ENCODE measurements at places on chromosomes 2 and 18. TPM values are rescaled to one million over a fixed set of nuclear protein-coding genes. Genes with fewer than 3 reads are reported as not detected.
A peak's percentile ranks its signal among the peaks of the same experiment; 100 is the strongest.

PLGLB2 gene
- not detected for total RNA-seq

GRCh38 chr2:183723278-183723677, 599.0 kb downstream of the NUP35 start:
- DNase-seq, result no peak

GRCh38 chr18:48123941-48124340, 193.5 kb upstream of the SMAD2 start:
- DNase-seq, result no peak

DNA sequence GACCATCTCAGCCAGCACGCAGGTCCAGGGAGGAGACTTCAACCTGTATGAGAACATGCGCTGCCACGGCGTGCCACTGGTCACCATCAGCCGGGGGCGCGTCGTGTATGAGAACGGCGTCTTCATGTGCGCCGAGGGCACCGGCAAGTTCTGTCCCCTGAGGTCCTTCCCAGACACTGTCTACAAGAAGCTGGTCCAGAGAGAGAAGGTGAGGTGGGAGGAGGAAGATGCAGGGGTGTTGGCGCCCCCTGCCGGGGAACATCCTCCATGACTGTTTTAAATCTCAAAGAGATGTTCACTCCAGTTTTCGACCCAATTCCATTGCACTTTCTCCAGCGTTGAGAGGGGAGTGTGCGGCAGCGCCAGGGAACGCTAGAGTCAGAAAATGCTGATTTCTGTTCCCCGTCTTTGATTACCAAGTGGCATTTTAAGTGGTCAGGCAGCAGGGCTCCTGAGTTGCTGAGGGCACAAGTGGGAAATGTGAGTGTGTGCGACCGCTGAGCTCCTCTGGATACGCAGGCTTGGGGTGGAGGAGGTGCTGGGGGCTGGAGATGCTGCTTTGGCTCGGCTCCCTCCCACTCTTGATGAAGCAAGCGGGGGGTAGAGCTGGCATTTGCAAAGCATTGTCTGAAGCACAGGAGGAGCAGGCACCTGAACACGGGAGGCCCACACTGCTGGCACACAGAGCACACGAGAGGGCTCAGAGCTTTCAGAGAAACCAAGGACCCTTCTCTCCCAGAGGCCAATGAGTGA, 27.7 kb upstream of the MAPRE3 start:
- DNase-seq, result peak; percentile 72

DNA sequence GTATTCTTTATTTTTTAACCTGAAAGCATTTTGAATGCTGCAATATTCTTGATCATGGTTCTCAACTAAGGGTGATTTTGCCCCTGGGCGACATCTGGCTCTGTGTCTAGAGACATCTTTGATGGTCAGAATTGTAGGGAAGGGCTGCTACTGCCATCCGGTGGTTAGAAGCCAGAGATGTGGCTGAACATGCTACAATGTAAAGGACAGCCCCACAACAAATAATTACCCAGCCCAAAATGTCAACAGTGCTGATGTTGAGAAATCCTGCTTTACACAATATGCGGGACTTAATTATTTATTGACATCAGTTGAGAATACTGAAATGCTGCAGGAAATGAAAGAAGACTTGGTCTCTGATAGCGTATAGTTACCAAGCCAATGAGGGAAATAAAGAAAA, 37.5 kb upstream of the SERPINB2 start:
- DNase-seq, result no peak
